ENCODE measurements at places on chromosomes 3 and 15. TPM values are rescaled to one million over a fixed set of nuclear protein-coding genes. Genes with fewer than 3 reads are reported as not detected.

- no peak for DNase-seq
Observed at GRCh38 chr15:90561344-90562244, 31.9 kb downstream of the CRTC3 start.

- peak; percentile 65 for DNase-seq
Observed at GRCh38 chr3:172606021-172606420, 82.8 kb upstream of the TNFSF10 start.

Gene PLOD2
- 345 TPM for total RNA-seq

Gene LRRC31
- not detected for total RNA-seq

DNA sequence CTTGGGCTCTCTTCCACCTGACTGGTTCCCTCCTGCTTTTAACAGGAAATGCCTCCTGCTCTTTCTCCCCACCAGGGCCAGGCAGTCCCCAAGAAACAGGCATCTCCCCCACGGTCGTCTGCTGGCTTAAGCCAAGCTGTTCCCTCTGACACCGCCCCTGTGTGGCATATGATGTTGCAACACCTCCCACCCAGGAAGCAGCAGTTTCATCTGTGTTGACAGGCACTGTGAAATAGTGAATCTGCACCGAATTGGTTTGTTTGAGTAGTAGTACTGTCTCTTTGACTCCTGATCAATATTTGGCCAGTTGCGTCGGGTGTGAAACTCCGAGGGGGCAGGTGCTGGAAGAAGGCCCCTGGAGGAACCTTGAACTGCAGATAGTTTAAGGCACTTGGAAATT is 188.8 kb downstream of the FEZF2 start:
- peak; percentile 32 for DNase-seq

Gene SEMA3B
- total RNA-seq: 5.9 TPM

Gene SEMA6D
- total RNA-seq: 16.2 TPM

- DNase-seq: no peak
Observed at GRCh38 chr3:151827816-151828215, 13.9 kb downstream of the AADAC start.

DNA sequence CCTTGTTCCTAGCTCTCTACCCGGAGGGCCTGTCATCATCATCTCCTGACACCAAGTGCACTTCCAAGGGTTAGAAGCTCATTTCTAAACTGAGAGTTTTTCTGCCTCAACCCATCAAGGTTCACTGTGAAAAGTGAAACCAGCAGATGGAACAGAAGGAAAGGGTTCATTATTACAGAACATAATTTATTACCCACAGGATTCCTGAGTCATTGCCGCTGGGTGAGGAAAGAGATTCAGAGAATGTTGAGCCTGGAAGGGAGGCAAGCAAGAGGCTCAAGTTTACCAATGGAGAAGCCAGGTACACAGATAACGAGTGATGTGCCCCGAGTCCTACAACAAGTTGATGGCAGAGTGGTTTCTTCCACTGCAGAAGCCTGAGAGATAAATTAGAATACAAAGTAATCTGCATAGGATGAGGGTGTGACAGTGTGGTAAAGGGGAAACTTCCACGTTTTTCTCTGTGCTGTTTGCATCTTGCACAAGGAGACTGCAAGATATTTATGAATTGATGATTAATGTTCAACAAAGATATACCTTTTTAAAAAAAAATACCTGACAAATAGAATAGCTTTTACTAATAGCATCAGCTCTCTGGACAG is 80.5 kb upstream of the SETMAR start:
- no peak for DNase-seq

GRCh38 chr3:177379045-177379444 is 181.8 kb upstream of the TBL1XR1 start:
- no peak for DNase-seq

GRCh38 chr3:53244271-53244670 is 11.6 kb downstream of the TKT start:
- DNase-seq: no peak

Gene AGBL1
- total RNA-seq: not detected

Gene TRIM42
- not detected for total RNA-seq

DNA sequence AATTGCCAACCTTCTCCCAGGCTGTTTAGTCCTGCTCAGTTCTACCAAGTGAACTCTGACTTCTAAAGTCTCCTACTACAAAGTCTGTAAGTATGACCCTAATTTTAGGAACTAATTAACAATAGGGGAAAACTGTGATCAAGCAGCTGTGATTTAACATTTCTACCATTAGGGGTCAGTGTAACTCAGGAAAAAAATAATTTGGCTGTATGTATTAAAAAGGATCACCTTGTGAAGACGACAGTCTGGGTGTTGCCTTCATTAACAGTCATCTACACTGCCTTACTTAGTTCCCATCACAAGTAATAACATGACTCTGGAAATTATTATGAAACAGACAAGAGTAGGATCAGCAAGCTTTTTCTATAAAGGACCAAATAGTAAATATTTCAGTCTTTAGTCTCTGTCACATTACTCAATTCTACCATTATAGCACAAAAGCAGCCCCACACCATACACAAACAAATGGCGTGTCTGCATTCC is 4.2 kb upstream of the NPHP3 start:
- peak; percentile 86 for DNase-seq

- no peak for DNase-seq
Observed at GRCh38 chr3:65438096-65438495, 600.6 kb downstream of the MAGI1 start.

- DNase-seq: peak; percentile 79
Observed at GRCh38 chr3:53169045-53169831, 8.2 kb downstream of the PRKCD start.

DNA sequence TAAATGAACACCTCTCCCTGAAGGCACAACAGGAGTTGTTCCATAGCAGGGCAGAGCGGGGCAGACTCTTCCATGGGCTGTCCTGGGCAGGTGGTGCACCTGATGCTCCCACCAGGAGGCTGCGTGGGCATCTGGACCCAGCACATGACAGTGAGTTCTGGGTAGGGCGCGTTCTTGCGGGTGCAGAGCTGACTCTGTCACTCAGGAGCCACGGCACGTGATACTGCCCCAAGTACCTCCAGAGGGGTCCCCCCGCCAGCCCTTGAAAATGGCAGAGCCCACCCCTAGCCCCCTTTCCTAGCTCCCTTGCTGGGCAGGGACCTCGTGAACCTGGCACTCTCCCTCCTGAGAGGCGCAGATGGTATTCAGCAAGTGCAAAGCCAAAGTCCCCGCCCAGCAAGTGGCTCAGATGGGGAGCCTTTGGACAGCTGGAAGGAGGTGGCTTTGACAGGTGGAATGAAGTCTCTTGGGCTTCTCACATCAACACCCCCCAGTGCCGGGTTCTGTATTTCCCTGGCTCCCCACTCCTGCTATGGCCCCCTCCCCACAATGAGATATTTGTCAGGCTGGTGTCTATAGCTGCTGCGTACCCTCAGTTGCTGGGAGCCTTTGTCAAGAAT is 172.1 kb downstream of the TBC1D2B start:
- DNase-seq: peak; percentile 23

- peak; percentile 65 for DNase-seq
Observed at GRCh38 chr15:74657846-74658245, 38.0 kb downstream of the EDC3 start.

GRCh38 chr3:69723389-69723788 is 15.9 kb upstream of the MITF start:
- no peak for DNase-seq

Gene RASGRF1
- under 0.01 TPM for total RNA-seq

DNA sequence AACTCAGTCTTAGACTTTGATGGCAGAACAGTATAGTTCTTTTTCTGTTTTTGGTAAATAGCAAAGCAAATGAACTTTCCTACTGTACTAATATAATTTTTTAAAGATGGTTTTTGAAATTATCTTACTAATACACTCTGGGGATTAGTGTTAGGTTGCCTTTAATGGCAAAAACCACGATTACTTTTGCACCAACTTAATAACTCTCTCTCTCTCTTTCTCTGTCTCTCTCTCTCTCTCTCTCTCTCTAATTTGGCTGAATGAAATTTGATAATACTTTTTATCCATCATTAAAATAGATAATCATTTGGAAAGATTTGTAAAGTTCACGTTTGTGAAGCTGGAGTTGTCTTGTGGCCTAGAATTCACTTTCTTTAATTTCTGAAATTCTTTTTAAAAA is 257.8 kb downstream of the LPP start:
- no peak for DNase-seq

- peak; percentile 44 for DNase-seq
Observed at GRCh38 chr3:150349314-150350097, 58.6 kb upstream of the TSC22D2 start.

DNA sequence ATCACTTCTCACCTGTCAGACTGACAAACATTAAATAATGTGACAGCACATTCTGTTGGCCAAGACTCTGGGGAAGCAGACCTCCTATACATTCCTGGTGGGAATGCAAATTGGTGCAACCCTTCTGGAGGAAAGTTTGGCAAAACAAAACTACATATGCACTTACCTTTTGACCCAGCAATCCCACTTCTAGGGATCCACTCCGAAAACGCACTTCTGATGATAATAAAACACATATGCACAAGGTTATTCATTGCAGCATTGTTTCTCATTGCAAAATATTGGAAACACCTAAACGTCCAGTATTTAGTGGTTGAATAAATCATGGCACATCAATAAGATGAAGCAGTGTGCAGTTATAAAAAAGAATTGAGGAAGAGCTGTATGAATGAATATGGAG is 145.5 kb upstream of the ABHD17C start:
- DNase-seq: no peak

- DNase-seq: no peak
Observed at GRCh38 chr3:130669740-130670139, 76.9 kb downstream of the PIK3R4 start.

Gene SCAANT1
- total RNA-seq: not detected

DNA sequence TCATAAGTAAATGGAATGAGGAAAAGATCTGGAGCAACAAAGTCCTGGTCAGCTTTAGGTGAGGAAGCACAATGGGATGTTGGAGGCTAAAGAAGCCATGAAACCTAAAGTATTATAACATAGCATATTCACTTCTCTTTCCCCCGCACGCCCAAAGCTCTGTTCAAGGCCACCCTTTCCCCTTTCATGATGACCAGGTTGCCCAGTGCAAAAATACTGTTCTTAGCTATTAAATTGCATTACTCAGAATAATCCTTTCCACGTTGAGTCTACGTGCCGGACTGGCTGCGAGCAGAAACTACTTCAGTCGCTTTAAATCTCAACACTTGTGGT is 589 bp upstream of the MAPKBP1 start:
- DNase-seq: peak; percentile 79

GRCh38 chr15:77173487-77173886 is 102.6 kb upstream of the TSPAN3 start:
- DNase-seq: no peak

Gene MAN2A2
- total RNA-seq: 20.0 TPM

GRCh38 chr3:144923046-144923775 is 951.6 kb downstream of the DIPK2A start:
- no peak for DNase-seq

Gene ACAP2
- 121 TPM for total RNA-seq

Gene CLEC3B
- 48.9 TPM for total RNA-seq

GRCh38 chr3:67461667-67462142 is 192.7 kb downstream of the SUCLG2 start:
- DNase-seq: peak; percentile 49

DNA sequence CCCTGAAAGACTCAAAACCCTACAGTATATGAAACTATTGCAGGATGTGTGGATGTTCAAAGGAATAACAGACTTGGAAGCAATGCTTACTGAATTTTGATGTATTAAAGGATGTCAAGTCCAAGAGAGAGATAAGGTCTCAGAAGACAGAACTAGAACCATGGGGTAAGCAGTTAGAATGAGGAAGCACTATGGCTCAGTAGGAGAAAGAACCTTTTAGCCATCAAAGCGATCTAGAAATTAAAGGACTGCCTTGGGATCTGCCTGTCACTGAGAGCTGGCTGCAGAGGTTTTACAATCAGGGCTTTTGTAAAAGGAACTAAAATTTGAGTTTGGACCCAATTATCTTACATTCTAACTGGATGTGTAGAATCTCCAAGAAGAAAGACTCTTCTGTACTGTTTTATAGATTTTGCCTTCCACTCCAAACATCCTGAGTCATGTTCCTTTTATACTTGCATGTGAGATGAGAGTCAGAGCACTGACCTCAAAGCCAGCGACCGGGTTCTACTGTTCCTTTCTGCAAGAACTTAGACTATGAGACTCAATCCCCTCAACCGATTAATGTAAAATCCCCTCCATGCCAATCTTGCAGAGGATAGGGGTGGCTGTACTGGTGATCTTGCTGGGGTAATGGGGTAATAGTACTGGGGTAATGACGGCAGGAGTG is 412.3 kb upstream of the TPRG1 start:
- peak; percentile 39 for DNase-seq

DNA sequence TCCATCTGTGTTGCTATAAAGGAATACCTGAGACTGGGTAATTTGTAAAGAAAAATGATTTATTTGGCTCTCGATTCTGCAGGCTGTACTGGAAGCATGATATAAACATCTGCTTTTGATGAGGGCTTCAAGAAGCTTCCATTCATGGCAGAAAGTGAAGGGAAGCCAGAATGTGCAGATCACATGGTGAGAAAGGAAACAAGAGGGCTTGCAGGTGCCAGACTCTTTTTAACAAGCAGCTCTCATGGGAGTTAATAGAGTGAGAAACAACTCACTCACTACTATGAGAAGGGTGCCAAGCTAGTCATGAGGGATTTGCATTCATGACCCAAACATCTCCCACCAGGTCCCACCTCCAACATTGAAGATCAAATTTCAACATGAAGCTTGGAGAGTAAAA is 247.2 kb downstream of the ZIC4 start:
- no peak for DNase-seq

All from osteoblast (primary cell).